ENCODE measurements at places on chromosomes 16 and 17.
A peak's percentile ranks its signal among the peaks of the same experiment; 100 is the strongest.

GRCh38 chr17:45222996-45223538 lies 1.4 kb downstream of the FMNL1 start:
- DNase-seq: no peak

DNA sequence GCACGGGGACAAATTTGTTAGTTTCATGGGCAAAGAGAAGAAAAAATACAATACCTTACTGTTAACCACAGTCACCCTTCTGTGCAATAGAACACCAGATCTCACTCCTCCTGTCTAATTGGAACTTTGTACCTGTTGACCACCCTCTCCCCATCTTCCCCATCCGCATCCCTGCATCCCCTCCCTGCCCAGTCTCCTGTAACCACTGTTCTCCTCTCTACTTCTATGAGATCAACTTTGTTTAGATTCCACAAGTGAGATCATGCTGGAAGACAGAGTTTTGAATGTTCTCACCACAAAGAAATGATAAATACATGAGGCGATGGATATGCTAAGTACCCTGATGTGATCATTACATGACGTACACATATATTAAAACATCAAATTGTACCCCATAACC lies 47.7 kb downstream of the CLEC16A start:
- no peak for DNase-seq

- no peak for DNase-seq
Measured at GRCh38 chr17:57138956-57139576, 54.0 kb downstream of the AKAP1 start.

DNA sequence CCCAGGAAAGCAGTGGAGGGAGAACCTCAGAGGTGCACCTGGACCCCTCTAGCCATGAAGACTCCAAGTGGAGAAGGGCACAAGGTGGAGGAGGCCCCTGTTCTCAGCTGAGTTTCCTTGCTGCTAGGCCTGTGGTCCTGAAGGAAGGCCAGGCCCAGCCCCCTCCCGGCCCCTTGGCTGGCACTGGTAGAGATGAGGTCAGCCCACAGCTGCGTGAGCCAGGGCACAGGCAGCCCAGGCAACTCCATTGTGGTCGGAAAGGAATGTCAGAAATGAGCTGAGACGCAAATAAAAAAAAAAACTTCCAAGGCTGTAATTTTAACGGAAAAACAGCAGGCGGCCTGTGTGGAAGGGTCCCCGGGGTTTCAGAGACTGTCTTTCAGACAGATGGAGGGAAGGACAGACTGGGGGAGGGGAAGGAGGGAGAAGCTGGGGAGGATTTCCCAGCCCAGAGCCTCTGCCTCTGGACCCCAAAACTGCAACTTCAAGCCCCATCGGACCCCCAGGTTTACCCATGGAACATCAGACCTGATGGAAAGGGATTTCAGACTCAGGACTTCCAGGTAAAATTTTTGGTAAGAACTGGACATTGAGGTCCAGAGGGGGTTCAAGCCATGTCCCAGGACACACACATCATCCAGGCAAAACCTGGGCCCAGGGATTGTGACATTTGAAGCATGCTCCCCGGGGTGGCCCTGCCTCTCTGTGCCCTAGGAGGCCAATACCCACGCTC lies 25.6 kb upstream of the MRPS23 start:
- peak; percentile 38 for DNase-seq

- no peak for DNase-seq
Measured at GRCh38 chr16:84479716-84480450, 24.6 kb downstream of the MEAK7 start.

DNA sequence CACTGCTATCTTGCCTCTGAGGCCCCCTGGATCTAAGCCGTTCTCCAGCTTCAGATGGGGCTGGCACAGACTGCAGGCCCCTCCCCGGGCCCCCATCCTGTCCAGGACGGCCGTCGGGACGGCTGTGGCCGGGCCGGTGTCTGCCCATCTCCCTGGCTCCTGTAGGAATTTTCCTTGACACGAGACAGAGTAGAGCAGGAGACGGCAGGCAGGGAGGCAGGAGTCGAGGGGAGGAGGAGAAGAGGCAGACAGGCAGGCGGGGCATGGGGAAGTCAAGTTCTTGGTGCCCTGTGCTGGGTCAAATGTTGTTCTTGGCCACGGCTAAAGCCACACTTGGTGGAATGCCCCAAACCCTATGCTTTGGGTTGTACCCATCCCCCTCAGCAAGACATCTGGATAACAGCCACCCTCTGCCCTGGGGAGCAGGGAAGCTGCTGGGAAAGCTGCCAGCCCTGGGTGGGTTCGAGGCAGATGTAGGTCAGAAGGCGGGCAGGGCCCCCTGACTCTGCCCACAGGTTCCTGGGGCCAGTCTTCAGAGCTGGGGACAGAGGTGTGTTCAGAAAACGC lies 4.0 kb downstream of the C1QTNF1 start:
- DNase-seq: no peak

DNA sequence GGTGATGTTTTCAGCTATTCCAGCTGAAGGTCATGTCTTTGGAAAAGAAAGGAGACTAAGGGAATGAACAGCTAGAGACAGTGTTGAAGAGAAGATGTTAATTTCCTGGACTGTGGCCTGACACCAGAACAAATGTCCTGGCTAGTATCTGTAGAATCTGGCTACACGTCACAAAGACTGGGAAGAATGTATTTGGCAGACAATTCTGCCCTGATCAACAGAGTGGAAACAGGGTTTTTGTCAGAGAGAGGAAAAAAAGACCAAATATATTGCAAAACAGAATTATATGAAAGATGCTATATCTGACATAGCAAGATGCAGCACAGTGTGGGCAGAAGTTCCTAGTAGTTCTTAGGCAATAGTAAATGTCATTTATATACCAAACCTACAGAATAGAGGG lies 17.0 kb upstream of the ANKFN1 start:
- no peak for DNase-seq

DNA sequence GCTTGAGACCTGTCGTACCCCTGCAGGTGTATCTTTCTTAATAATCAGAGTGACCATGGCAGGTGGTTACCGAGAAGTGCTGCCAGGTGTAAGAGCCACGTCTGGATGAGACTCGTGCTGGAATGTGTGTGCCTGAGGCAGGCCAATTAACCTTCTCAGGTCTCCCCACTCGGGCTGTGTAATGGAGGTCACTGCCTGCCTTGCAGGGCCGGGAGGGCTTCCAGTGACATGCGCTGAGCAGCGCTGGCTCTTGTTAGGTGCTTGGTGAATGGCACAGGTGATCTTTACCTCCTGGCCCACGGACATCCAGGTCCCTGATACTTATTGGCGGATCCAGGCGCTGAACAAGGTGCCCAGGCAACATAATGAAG lies 4.6 kb upstream of the GSE1 start:
- DNase-seq: no peak

- DNase-seq: no peak
Measured at GRCh38 chr17:81964081-81964849, 3.3 kb upstream of the NOTUM start.

DNA sequence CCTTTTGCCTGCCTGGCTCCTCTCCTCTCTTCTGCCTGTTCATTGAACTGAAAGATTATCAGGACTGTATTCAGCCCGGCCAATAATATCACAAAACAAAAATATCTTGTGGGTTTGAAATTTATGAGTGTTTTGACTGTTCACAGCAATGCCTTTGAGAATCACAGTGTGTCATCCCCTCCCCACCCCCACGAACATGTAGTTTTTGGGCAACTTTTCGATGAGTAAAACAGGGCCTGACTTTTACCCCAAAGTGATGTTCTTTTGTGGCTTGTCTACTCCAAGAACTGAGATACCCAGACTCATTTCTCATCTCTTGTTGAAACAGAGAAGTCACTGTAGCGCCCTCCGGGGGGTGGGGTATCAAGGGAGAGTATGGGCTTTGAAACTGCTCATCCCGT lies 675.7 kb downstream of the WWOX start:
- DNase-seq: no peak

DNA sequence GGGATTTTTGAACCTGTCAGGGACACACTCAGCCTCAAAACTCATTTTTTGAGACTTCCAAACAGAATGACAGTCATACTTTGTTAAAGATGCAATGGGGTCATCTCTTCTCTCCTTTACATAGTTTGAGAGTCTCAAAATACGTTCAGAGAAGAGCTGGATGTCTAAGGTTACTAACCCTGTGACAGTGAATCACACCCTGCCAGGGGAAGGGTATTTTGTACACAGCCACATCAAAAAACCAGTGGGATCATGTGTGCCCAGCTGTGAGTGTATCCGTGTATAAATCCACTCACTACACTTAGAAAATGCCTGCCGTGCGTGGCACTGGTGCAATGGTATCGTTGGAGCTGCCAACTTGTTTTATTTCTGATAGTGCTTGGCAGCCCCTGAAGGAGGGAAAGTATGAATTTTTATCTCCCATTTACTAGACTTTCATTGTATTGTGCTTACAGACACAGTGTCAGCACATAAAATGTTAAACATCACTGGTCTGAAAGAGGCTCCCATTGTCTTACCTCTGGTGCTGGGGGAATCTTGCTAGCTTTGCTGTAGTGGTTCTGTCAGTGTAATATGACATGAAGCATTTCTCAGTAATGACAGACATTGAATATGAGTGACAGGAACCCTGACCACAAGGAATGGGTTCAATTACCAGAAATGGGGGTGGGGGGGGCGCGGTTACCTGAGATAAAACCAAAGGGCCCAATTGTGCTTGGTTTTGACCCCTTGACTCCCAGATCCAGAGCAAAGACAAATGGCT lies 256.3 kb downstream of the FTO start:
- no peak for DNase-seq

- no peak for DNase-seq
Measured at GRCh38 chr17:38578229-38579082, 27.3 kb downstream of the SRCIN1 start.

- DNase-seq: no peak
Measured at GRCh38 chr17:75526555-75527270, 1.2 kb downstream of the LLGL2 start.

DNA sequence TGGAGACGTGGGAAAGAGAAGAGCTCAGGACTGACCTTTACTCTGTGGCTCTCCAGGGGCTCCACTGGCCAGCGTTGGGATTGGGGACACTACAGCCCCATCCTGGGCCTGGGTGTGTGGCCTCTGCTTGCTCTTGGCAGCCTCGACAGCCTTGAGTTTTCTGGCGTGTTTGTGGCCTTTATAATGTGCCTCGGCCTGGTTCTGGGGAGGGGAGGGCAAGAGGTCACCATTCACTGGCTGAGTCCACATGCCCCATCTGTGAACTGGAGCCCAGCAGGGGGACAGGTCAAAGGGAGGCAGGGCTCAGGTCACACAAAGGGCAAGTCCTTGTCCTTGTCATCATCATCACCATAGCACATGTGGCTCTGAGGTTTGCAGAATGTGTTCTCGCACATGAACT lies 11.7 kb downstream of the NKIRAS2 start:
- no peak for DNase-seq

GRCh38 chr16:50837324-50837723 lies 95.4 kb downstream of the CYLD start:
- DNase-seq: no peak

DNA sequence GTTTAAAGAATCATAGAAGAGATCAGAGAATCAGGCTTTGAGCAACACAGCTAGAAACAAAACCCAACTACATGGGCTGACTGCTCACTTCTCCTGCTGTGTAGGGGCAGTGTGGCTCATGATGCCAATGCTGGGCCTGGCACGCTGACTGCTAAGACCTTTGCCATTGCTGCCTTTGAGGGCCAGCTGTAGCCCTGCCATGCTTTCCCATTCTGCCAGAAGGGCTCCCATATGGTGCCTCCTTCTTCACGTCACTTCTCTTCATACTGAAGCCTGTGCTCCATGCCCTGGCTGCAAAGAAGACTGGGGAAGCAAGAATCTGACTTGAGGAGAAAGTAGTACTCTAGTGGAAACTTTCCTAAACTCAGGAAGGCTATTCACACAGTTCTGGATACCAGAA lies 232.9 kb downstream of the UTP18 start:
- DNase-seq: no peak

DNA sequence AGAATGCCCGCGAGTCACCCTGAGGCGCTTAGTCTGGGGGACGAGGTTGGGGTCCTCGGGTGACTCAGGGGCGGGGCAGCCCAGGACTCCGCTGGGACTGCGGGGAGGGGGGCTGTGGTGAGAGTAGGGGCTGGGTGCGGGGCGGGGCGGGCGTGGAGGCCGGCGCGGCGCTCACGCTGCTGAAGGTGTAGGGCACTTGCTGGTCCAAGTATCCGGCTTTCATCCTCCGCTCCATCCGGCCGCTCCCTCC lies 832 bp downstream of the ETV4 start:
- no peak for DNase-seq

- no peak for DNase-seq
Measured at GRCh38 chr16:20952139-20952920, 51.8 kb downstream of the LYRM1 start.

GRCh38 chr17:27848931-27849330 lies 44.2 kb downstream of the LYRM9 start:
- peak; percentile 2 for DNase-seq

DNA sequence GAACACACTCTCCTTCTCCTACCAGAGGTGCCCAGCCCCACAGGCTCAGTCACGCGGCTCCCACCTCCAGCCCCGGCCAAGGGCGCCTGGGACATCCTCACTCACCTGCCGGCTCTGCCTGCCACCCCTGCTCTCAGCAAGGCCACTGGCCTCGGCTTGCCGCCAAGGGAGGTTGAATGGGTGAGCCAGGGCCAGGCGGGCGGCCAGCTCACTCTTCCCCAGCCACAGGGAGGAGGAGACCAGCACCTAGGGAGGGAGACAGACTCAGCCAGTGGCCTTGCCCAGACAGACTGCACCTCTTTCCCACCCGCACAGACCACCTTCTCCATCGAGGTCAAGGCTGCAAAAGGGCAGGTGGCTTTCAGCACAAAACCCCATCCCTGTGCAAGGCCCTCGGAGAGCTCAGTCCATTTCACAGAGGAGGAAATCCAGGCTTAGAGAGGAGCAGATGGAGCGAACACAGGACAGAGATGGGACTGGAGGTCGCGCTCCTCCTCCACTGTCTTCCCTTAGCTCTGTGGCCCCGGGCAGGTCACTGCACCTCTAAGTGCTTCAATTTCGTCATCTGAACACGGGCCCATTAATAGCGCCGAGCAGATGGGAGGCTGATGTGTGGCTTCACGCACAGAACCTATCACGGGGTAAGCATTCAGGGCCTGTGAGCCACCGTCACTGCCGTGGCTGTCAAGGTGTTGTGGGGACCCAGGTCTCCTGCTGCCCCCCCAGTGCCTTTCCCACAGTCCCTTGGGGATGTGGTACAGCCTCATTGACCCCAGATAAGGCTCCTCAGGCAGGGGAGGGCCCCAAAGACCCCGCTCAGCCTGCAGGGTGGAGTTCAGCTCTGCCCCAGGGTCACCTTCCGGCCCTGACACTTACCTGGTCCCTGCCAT lies 56.1 kb downstream of the RMI2 start:
- DNase-seq: no peak
